Urinary bladder (tissue), 4 donors: ENCODE measurements at places on chromosomes 1 and 21. TPM values are rescaled to one million over a fixed set of nuclear protein-coding genes. Genes with fewer than 3 reads are reported as not detected.

DNA sequence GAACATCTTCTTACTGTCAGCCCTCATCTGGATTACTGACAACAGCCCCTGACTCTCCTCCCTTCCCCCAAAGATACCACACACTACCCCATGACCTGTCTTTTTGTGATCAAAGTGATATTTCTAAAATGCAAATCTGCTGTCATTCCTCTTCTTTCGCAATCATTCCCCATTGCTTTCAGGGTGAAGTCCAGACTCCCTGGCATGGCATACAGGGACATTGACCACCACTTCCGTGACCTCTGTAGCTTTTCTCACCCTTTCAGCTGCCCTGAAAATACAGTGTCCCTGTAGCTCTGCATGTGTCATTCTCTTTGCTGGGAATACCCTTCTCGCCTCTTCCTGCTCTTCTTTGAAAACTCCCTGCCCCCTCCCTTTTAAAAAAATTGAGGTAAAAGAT, 4.1 kb downstream of the SERINC2 start:
- DNase-seq: no peak

DNA sequence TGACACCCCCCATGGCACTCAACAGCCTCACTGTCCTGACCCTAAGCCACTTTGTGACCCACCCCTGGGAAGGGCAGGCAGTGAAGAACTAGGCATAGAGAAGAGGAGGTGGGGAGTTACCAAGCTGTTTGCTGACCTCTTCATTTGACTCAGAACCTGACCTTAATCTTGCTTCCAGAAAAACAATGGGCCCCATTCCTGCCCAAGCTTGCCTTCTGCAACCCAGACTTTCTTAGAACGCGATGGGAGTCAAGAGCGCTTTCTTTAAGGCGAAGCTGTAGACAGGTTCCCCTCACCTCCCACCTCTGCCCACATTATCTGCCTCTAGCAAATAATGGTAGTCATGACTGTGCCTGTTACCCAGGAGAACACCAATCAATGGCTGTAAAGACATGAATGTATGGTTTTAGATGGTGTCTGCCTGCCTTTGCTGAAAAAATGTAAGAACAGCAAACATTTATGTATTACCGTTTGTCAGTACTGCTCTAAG, 8.2 kb upstream of the CBR3 start:
- DNase-seq: no peak

DNA sequence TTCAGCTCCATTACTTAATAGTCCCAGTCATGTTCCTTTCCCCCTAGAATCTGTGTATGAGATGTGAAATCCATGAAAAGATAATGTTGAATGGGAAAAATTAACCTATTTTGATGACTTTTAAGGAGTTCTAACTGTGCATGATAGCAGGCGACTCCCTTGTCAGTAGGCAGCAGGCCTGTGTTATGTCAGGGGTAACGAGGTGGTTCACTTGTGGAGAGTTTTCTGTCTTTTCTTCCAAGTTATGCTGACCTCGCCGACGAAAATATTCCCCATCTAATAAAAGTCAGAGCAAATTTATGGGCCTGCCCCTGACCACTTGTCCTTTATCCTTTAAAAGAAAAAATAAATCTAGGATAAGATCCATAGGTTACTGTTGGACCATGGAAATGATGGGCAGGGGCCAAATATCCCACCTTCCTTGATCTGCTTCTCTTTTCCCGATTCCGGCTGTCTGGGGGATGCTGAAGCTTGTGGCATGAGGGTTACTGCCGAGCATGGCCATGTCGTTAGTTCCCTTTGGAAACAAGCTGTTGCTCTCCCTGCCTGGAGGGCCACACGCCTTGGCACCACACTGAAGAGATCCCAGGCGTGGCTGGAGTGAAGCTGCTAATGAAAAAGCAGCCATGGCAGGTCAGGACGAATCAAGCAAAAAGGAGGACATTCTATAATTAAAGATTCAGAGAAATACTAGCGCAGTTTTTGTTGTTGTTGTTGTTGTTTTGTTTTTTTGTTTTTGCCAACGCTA, 93.8 kb downstream of the ROR1 start:
- peak; percentile 36 for DNase-seq

DNA sequence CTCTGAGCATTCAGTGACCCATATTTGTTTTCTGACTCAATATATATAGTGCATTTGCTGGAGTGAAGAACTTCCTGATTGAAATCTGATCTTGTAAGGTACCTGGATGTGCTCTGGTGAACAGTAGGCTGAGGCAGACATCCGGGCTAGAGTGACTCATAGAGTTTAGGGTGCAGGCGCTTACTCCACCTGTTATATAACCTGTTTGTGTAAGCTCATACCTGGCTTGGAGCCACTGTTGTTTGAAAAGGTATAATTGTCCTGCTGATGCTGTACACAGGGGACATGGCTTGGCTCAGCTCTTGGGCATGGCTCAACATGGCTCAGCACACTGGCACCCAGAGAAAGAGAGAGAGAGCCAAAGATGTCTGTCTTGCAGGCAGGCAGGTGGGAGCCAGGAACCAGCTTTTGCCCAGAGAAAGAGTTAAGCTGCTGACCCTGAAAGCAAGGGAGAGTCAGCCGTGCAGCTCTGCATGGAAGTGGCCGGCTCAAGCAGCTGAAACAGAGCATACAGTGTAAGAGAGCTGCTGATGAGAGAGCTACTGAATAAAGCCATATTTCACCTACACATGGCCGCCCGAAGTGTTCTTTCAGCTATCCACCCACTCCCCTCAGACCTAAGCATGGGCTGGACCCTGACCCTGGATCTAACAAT, 43.2 kb downstream of the GJA5 start:
- DNase-seq: peak; percentile 69

- DNase-seq: no peak
Measured at GRCh38 chr1:230220478-230220877, 153.4 kb downstream of the GALNT2 start.

Gene RPE65
- 0.89 TPM for polyA plus RNA-seq

Gene GPR25
- polyA plus RNA-seq: 0.06 TPM

Gene RGS7
- 0.04 TPM for polyA plus RNA-seq
